Smooth muscle cell of the umbilical artery (primary cell): ENCODE measurements at places on chromosomes 5 and 9. TPM values are rescaled to one million over a fixed set of nuclear protein-coding genes. Genes with fewer than 3 reads are reported as not detected.

Gene WNT8A
- total RNA-seq = not detected in 2 replicates

Gene ENHO
- total RNA-seq = not detected in 2 replicates

Gene ELOVL7
- 0.09 TPM in 1 of 2 replicates, not detected in the other for total RNA-seq

Gene MYORG
- 0.89 and 1.6 TPM in 2 replicates for total RNA-seq

Gene SPATA31C1
- not detected in 2 replicates for total RNA-seq

Gene NXNL2
- total RNA-seq = 0.89 and 0.97 TPM in 2 replicates

Gene DDX4
- 0.05 TPM in 1 of 2 replicates, not detected in the other for total RNA-seq

Gene SNCB
- total RNA-seq = 0.18 TPM in 1 of 2 replicates, not detected in the other

Gene ANKRD34B
- not detected in 2 replicates for total RNA-seq

Gene CCIN
- total RNA-seq = 2.7 and 4.8 TPM in 2 replicates

Gene PIP5KL1
- 1.5 and 2.3 TPM in 2 replicates for total RNA-seq

Gene BTNL3
- total RNA-seq = not detected in 2 replicates

Gene IL9
- total RNA-seq = not detected in 2 replicates

Gene SGCD
- total RNA-seq = 12.7 and 31.2 TPM in 2 replicates

Gene FCN2
- not detected in 2 replicates for total RNA-seq

Gene ZNF658
- total RNA-seq = 3.1 and 4.5 TPM in 2 replicates

Gene CTXN3
- not detected in 2 replicates for total RNA-seq

Gene C5
- 1.5 and 3.0 TPM in 2 replicates for total RNA-seq

Gene CD74
- total RNA-seq = 0.89 and 1.1 TPM in 2 replicates

Gene CMBL
- total RNA-seq = 18.7 and 21.1 TPM in 2 replicates

Gene EPB41L4A
- 0.89 and 3.2 TPM in 2 replicates for total RNA-seq

Gene FYB1
- total RNA-seq = under 0.01 TPM in 1 of 2 replicates, not detected in the other

Gene PLPP7
- total RNA-seq = 5.3 and 6.1 TPM in 2 replicates

Gene PCDHB6
- 0.14 and 0.30 TPM in 2 replicates for total RNA-seq

Gene FGD3
- total RNA-seq = not detected in 2 replicates

Gene PCDHA12
- 0.18 and 0.59 TPM in 2 replicates for total RNA-seq

Gene HTR4
- not detected in 2 replicates for total RNA-seq

Gene STKLD1
- 0.28 and 0.59 TPM in 2 replicates for total RNA-seq

Gene IFNA2
- total RNA-seq = not detected in 2 replicates
